ENCODE measurements at places on chromosomes 13 and 19.

DNA sequence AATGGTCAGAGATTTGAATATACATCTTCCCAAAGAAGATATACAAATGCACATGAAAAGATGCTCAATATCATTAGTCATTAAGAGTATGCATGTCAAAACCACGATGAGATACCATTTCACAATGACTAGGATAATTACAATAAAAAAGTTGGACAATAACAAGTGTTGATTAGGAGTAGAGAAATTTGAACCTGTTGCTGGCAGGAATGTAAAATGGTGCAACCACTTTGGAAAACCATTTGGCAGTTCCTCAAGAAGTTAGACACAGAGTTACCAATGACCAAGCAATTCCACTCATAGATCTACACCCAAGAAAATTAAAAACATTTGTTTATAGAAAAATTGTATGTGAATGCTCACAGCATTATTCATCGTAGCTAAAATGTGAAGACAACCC lies 33.2 kb upstream of the STARD13 start:
- DNase-seq: no peak

GRCh38 chr19:32397671-32398101 lies 7.9 kb upstream of the DPY19L3 start:
- no peak for DNase-seq

- no peak for DNase-seq
Observed at GRCh38 chr13:100235311-100235901, 146.5 kb downstream of the PCCA start.

DNA sequence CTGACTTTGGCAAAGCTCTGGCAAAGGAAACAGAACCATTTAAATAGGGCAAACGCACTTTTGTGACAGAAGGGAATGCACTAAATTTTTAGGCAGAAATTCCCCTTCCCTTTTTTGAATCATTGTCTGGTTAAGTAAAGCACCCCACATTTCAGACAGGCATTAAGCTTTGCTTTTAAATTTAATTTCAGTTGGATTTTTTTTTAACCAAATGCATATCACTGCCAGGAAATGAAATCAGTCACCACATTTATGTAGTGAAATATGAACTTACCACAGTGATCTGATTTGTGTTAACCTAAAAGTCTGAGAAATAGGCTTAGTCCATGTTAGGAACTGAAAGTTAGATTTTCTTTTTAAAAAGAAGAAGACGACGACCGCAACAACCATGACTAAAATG lies 10.8 kb downstream of the GPR183 start:
- DNase-seq: no peak

GRCh38 chr13:24459726-24460125 lies 52.9 kb downstream of the PARP4 start:
- DNase-seq: no peak

DNA sequence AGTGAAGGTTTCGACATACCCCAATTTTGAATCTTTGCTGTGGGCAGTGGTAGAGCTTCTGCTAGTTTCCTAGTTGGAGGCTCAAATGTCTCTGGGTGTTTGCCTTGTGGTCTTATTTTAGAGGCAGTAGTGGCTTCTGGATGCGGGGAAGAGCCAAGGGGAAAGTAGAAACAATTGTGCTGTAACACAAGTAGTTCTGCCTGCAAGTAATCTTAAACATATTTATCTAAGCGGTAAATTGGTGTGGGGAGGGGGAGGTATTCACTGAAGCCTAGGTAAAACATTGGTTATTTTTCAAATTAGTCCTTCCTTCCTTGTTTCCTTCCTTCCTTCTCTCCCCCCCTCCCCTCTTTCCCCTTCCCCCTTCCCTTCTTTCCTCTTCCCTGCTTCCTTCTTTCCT lies at the start of gene PCDH20:
TSS of gene PCDH20 (minus strand) at position 101 of the 400 bp plus-strand sequence. CDS start 691 bp downstream, outside the sequence.
- DNase-seq: no peak

- DNase-seq: no peak
Observed at GRCh38 chr13:93098972-93099371, 127.6 kb upstream of the GPC6 start.

GRCh38 chr13:104320446-104320845 lies 1254.2 kb upstream of the SLC10A2 start:
- no peak for DNase-seq

DNA sequence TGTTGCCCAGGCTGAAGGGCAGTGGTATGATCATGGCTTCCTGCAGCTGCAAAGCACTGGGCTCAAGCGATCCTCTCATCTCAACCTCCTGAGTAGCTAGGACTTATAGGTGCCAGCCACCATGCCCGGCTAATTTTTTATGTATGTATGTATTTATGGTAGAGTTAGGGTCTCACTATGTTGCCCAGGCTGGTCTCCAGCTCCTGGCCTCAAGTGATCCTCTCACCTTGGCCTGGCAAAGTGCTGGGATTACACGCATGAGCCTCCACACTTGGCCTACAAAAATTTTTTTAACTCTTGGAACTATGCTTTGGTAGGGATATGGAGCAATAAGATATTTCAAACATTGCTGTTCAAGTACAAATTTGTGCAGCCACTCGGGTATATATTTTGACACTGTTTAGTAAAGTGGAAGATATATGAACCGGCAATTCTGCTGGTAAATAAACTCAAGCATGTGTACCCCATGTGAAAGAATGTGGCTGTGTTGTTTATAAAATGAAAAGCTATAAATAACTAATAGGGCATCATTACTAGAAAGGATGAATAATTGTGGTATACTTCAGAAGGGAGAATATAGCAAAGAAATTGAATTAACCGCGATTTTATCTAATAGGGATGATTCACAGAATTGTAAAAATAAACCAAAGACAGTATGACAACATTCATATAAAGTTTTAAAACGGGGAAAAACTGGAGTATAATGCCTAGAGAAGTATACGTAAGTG lies 1.1 kb downstream of the ZNF566 start:
- DNase-seq: no peak

DNA sequence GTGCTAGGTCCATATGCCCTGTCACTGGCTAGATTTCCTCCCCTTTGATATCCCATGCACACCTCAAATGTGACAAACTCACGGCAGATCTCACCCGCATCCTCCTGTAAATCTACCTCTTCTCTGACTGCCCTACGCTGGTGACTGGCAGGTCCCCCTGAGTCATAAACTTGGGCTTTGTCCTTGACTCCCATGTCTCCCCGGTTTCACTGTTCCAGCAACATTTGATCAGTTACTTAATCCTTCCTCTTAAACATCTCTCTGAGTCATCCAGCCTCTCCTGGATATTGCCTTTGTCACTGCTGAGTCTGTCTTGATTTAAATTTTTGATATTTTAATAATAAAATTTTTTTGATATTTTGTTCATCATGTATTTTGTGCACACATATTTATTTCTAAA lies 26.5 kb downstream of the FAM216B start:
- DNase-seq: no peak

- DNase-seq: no peak
Observed at GRCh38 chr13:72132075-72132474, 265.1 kb upstream of the DACH1 start.

- DNase-seq: no peak
Observed at GRCh38 chr19:40253611-40254092, 27.2 kb upstream of the CCNP start.

- no peak for DNase-seq
Observed at GRCh38 chr13:28490061-28490460, 4.9 kb downstream of the FLT1 start.

DNA sequence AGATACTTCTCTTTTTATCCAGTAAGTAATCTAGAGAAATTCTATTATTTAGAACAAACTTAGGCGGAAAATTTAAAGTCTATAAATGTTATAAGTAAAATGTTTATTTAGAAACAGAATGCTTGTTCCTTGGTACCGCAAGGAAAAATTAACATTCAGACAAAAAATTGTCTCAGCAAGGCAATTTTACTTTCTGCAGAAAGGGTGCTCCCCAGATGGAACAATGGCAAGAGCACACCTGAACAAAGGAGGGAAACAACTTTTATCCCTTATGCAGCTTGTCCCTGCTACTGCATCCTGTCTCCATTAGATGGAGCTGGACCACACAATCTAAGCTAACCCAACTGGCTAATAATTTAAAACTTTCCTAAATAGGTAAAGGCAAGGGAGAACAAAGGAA lies 6.5 kb upstream of the ZNF708 start:
- DNase-seq: no peak

DNA sequence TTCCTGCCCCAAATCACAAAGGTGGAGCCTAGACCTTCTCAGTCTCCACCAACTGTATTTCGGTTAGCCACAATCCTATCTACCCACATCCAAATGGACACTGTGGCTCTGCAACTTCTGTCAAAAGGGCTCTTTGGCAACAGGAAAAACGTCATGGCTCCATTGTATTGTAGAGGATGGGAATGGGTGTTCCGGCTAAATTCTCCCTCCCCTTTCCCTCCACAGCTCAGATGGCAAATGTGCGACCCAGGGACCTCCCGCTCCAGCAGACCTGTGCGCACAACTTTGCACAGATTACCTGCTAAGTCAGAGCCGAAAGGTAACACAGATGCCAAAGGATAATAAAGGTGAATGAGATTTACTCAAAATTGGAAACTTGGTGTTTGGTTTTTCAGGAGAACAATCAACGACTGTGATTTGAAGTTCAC lies 968 bp upstream of the KL start:
- no peak for DNase-seq

GRCh38 chr19:11457115-11457514 lies 21.7 kb downstream of the PRKCSH start:
- DNase-seq: no peak
